NB4 (cell line): ENCODE measurements at places on chromosomes 4 and X.

GRCh38 chrX:118702741-118703140 is 24.7 kb upstream of the IL13RA1 start:
- DNase-seq: no peak

DNA sequence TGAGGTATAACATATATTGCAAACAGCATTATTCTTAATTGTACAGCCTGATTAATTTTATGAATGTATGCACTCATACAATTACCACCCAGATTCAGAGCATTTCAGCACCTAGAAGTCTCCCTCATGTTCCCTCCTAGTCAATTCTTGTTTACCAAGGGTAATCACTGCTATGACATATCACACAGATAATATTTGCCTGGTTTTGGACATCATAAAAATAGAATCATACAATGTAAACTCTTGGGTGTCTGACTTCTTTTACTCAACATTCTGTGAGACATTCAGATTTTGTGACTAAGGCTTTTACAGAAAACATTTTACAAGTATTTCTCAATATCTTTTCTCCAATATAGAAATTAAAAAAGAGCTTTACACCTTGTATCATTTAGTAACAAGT is 66.9 kb downstream of the PTPN13 start:
- DNase-seq: no peak

- no peak for DNase-seq
Measured at GRCh38 chr4:48649505-48649904, 130.6 kb downstream of the FRYL start.

GRCh38 chrX:8849458-8849857 is 48.3 kb upstream of the FAM9A start:
- no peak for DNase-seq

GRCh38 chr4:14023896-14024295 is 396.4 kb upstream of the BOD1L1 start:
- no peak for DNase-seq

GRCh38 chr4:38983787-38984598 is 48.2 kb downstream of the TMEM156 start:
- DNase-seq: no peak

- DNase-seq: no peak
Measured at GRCh38 chrX:150715184-150715583, 22.0 kb downstream of the MTMR1 start.

GRCh38 chr4:30882995-30883675 is 163.0 kb downstream of the PCDH7 start:
- DNase-seq: no peak

- DNase-seq: peak; percentile 71
Measured at GRCh38 chr4:184664445-184665210, 15.1 kb downstream of the PRIMPOL start.

GRCh38 chr4:86870442-86871069 is 21.4 kb upstream of the SLC10A6 start:
- peak; percentile 24 for DNase-seq

DNA sequence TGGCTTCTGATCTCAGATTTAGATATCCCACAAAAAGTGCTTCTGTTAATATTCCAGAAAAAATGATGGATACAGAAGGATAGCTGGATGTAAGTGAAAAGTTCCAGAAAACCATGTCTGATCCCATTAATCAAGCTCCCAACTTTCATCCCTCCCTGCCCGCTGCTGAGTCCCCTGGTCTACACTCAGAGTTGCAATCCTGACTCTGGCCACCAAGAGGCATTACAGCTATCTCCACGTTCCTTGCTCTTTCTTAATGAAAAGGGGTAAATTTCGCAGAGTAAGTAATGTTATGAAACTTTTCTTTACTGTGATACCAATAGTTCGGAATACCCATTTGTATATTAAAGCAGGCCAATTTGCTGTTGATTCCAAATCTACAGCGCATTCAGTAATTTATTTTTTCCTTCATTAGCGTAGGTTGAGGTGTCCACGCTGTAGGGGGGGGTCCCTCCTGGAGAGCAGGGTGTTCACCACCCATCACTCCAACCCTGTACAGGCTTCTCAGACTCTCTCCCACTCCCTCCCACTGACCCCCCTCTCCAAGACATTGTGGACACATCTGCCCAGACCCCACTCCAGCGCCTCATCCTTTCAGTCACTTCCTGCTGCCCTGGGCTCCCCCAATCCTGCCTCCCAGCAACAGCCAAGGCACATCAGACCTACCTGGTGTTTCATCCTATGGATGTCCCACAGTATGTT is 55.1 kb downstream of the RAB40A start:
- DNase-seq: peak; percentile 30

- no peak for DNase-seq
Measured at GRCh38 chr4:33226133-33226532, 2506.0 kb downstream of the PCDH7 start.

- peak; percentile 63 for DNase-seq
Measured at GRCh38 chr4:2182994-2183393, 58.9 kb downstream of the HAUS3 start.
